ENCODE measurements at places on chromosomes 2 and 18.

GRCh38 chr2:178208336-178208735 lies 14.0 kb downstream of the OSBPL6 start:
- DNase-seq: no peak

GRCh38 chr2:8684878-8685696 lies 3.2 kb downstream of the ID2 start:
- no peak for DNase-seq

GRCh38 chr2:39947294-39948015 lies 168.4 kb upstream of the THUMPD2 start:
- DNase-seq: no peak

DNA sequence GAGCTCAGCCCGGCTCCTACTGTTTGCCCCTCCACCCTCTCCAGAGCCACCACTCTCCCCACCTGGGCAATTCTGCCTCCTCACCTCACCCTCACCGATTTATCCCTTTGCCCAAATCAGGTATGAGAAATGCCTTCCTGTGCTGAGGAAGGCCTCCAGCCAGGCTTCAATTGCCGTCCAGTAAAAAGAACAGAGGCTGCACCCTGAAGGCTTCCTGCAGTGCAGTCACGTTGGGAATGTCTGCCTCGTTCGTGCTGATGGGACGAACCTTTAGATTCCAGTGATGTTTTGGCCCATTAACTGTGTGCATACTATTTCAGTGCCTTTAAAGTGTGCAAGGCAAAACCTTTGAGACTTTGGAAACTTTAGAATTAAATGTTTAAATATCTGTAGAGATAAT lies 34.2 kb downstream of the ATP6V1C2 start:
- no peak for DNase-seq

GRCh38 chr2:173288561-173288960 lies 66.1 kb upstream of the CDCA7 start:
- DNase-seq: no peak

DNA sequence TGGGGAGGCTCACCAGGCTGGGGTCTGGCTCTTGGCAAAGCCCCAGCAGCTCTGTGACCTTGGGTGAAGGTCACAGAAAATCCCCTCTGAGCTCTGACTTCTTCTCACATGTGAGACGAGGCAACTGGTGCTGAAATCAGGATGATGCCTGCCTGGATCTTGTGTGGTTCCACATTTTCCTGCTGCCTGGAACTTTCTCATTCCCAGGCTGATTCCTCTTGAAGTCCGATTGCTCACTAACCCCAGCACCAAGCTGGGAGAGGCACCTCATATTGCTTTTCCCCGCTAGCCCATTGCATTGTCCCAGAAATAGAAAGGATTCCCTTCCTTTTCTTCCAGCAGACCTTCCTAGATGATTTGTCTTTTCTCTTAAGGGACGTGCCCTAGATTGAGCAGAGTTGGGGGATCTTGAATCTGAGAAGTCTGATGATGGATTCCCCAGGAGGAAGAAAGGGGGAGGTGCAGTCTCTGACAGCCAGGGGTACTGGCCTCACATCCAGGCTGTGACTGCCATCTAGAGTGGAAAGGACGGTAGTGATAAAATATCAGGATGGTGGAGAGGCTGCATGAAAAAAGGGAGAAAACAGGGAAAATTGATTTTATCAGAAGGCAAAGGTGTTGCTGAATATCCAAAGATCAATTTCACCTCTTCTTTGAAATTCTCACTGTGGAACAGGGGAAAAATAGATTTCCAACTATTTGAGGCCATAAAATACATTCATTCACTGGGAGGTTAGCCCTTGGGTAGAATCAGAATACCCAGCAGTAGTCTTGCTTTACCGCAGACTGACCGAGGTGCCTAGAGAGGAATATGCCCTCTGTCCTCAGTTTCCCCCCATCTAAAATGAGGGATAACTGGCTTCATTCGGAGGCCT lies 96.3 kb downstream of the FAM210A start:
- peak; percentile 41 for DNase-seq

DNA sequence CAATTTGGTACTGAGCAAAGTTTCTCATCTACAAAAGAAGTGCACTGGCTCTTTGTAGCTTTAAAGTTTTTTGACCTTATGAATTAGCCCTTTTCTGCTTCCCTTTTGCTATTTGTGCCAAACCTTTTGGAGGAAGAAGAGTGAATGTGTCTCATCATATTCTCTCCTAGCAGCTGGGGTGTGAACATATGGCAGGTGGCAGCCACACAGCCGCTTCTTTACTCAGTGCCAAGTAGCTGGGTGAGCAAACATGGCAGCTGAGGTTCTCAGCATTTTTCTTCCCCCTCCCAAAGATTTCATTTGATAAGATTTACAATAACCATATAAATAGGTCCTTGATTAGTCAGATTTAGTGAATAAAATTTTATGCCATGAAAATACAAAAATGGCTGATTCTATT lies 46.7 kb upstream of the STK17B start:
- DNase-seq: no peak

- DNase-seq: no peak
These were observed 16.7 kb upstream of the TXNDC2 start for GRCh38 chr18:9868857-9869714.

- DNase-seq: no peak
These were observed 76.9 kb upstream of the GCFC2 start for GRCh38 chr2:75787532-75788132.

DNA sequence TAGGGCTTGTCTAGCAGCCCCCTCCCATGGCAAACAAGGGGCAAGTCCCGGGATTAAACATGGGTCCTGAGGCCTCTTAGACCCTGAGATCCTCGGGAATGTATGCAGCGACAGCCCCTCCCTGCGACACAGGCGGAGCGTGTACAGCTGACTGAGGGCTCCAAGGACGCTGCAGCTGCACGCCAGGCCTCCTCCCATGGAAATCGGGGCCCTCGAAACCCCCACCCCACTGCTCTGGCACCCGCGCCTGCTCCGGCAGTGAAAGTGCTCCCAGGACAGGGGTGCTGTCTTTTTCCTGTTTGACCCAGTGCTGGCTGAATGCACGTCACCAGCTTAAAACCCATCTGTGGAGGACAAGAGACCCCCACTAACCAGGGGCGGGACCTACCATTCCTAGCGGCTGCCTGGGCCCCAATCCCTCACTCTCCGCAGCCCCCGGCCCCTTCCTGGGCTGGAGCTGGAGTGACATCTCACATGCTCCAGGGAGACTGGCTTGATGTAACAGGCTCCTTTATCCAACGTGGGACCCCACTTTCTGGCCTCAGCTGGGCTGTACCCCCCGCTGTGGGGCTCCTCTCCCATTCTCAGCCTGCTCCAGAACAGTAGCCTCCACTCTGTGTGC lies 247.7 kb downstream of the TWIST2 start:
- DNase-seq: no peak

DNA sequence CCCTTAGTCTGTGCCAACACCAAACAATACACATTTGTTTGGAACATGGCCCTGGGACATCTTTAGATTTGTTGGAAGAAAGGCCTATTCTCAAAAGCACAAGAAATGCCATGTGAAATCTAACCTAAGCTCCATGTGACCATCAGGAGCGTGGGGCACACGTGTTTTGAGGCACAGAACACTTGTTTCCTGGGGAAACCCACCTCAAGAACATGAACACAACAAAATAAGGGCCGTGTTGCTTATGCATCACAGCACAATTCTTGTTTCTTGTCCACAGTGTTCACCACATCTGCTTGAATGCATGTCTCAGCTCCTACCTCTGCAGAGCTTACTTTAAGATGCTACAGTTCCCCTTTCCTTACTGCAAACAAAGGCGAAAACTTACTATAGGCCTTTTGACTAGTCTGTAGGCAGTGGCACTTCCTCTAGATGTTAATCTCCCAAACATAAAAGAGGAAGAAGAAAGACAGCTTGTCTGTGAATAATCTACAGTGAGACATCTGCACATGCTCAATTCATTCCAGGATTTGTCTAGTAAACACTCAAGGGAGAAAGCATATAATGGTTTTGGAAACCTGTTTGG lies 165.0 kb downstream of the ANKRD44 start:
- DNase-seq: no peak

DNA sequence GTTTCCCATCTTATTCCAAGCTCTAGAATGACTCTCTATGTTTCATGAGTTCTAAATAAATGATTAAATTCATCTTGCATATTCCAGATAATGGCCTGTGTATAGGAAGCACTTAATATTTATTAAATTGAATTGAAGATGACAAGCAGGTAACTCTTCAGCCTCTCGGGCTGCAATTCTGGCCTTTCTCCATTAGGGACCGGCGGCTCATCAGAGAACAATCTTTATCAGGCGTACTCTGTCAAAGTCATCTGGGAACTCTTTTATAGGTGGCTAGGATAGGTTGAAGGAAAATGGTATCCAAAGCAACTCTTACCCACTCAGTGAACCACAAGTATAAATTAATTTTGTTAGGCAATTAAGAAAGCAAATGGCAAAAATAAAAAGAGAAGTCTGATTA lies 308.5 kb downstream of the NOL4 start:
- no peak for DNase-seq

DNA sequence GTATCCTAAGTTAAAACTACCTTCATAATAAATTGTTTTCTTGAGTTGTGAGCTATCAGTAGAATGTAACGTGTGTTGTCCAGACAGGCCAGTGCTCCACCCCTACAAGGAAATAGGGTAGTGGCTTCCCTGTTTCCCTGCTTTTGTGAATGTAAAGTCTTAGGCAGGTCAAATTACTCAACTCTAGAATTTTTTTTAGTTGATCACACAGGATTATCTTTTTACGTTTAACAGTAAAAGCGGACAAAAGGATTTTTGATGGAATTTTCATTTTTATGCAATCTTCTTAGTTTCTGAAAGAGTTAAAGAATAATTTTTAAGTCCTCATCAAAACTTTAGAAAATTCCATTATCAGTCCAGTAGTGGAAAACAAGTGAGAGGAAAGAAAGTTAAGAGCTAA lies 38.2 kb downstream of the GPD2 start:
- no peak for DNase-seq

GRCh38 chr18:13556502-13556901 lies 169.9 kb downstream of the FAM210A start:
- DNase-seq: no peak

DNA sequence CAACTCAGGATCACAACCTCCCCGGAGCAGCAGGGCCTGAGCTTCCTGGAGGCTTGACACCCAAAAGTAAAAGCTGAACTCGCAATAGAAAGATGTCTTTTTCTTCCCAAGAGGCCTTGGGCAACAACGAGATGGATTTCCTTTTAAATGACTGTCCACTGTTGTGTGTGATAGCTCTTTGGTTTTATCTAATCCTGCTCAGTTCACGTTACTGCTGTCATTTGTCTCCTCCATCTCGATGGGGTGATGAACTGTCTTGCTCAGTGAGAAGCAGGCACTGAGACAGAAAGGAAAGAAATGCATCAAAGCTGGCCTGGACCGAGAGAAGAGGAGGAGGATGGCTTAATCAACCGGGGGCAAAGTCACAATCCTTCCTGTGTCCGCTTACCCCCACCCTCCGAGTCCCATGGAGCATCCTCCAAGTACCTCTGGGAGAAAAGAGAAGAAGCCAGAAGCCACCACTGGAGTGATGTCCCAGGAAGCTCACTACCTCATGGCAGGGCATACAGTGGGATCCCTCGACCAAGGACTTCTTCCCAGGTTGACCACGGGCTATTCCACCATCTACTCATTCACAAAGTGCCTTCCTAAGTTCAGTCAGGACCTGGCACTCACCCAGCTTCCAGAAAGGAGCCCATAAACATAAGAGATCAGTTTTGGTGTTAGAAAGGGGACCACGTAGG lies 68.5 kb downstream of the GALNT14 start:
- no peak for DNase-seq

DNA sequence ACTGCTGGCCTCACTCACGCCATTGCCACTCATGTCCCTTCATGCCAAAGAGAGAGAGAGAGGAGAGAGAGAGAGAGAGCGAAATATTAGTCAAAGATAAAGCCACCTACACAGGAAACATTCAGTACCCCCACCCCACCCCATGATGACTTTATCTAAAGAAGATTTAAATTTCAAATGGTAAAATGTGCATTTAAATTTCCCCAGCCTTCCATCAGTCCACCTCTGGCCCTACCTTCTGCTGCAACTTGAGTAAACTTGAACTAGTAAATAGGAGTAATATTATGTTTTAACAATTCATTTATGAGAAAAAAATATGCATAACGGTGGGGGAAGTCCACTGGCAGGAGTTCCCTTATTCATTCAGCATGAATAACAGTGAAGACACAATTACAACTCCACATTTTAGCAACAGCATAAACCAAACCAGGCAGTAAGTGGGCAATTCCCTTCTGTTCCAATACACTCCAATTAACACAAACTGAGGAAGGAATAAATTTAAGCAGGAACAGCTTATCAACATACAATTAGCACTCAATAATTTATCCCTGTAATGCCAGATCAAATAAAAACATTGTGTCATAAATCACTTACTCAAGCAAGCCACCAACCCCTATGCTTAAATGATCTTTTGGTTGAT lies 264.2 kb downstream of the LNPK start:
- no peak for DNase-seq

DNA sequence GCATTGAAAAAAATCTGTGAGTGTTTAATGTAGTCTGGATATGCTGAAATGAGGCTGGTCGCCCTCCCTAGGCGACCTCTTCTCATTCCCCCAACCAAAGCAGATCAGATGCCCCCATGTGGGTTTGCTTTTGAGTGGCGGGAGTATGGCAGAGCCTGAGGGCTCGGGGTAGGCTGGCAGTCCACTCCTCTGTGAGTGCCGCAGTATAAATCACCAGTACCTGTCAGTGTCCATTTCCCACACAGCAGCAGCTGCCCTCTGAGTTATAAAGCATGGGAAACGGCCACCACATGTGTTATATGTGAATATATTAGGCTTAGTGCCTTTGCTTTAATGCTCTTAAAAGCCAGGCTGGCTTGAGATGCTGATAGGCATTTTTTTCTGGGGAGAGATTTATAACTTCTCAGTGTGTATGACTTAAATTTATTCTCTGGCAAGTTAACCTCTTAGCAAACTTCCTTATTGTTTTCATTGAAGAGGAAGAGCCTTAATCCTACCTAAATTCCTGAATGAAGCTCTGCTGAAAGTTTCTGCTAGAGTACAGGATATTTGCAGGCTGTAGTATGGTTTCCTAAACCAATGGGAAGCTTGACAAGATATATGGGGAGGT lies 3.8 kb downstream of the DCC start:
- no peak for DNase-seq

- DNase-seq: no peak
These were observed 424.2 kb downstream of the TSN start for GRCh38 chr2:122179492-122180165.

DNA sequence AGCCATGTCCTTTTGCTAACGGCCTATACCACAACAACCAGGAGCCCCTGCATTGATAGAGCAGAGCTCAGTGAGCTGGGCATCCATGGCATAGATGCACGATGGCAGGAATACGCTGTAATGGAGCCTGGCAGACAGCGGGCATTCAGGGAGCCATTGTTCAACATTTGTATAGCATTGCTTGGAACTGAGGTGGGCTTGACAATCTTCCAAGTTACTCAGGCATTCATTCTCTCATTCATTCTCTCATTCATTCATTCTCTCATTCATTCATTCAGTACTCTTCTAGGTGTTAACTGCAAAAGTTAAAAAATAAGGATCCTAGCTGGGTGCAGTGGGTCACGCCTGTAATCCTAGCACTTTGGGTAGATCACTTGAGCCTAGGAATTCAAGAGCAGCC lies 62.7 kb downstream of the MYOM1 start:
- no peak for DNase-seq

- no peak for DNase-seq
These were observed 334.0 kb upstream of the MEX3C start for GRCh38 chr18:51531501-51531900.

GRCh38 chr2:70553334-70553583 lies 367 bp downstream of the TGFA start:
- DNase-seq: peak; percentile 29
